Tibial nerve (tissue), 4 donors: ENCODE measurements at places on chromosomes 5 and 9. TPM values are rescaled to one million over a fixed set of nuclear protein-coding genes. Genes with fewer than 3 reads are reported as not detected.

DNA sequence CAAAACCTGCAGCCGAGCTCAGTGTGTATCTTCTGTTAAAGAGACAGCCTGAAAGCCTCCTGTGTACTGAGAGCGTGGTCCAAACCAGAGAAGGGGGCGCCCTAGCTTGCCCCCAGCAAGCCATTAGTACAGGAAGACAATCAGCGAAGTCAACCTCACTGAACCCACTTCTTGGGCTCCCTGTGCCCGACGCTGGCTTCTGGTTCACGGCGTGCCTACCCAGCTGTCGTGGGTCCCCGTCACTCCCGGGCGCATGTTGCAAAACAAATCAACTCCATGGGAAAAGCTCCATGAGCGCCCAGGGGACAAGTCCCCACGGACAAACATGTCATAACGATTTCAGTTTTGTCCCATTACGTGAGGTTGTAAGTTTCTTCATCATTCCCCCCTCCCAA is 326.9 kb downstream of the SH3GL2 start:
- H3K36me3 ChIP-seq, result no peaks in the 10 kb centered on the region
- no peak for DNase-seq
- no peak overlapping the region for H3K27ac ChIP-seq
- peaks cover 35% of the 10 kb centered on the region for H3K27me3 ChIP-seq
- peaks cover 9% of the 10 kb centered on the region for H3K4me1 ChIP-seq

DNA sequence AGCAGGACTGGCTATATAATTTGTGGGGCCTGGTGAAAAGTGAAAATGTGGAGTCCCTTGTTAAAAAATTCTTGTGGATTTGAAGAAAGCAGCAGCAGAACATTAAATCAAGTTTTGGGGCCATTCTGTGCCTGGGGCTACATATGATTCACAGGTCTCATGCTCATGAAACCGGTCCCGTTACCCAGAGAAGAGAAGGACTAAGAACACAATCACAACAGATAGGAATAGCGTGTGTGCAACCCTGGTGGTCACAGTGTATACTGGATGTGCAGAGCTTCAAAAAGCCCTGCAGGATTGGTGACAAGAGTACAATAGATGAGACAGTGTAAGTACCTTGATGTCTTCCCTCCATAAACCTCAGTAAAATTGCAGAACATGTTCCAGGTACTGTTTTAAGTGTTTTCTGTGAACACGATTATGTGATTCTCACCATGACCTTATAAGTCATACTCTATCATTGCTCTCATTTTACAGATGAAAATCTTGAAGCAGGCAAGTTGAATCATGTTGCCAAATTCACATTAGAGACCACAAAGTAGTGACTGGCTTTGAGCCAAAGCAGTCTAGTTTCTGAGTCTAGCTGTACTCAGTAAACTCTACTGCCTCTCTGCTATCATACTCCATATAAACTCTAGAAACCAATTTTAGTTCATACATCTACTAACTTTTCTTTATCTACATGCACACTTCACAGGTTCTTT is 636.5 kb downstream of the TAF11L14 start:
- no peaks in the 10 kb centered on the region for H3K4me1 ChIP-seq
- H3K27me3 ChIP-seq, result no peaks in the 10 kb centered on the region
- H3K4me3 ChIP-seq, result no peak overlapping the region
- H3K36me3 ChIP-seq, result no peaks in the 10 kb centered on the region
- H3K27ac ChIP-seq, result no peak overlapping the region

DNA sequence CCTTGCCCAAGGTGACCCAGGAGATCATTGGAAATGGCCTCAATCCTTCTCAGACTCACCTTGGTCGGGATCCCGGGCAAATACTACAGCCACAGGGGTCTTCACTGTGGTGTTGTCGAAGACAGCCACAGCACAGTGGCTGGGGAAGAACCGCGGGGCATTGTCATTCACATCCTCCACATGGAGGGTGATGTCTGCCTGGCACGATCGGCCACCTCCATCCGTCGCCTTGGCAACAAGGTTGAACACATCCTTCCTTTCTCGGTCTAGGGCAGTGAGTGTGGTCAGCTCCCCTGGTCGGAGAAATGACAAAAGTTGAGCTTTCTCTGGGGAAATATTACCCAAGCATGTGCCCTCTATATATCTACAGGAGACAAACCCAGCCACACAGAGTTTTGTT is 56.8 kb downstream of the FAT2 start:
- DNase-seq, result no peak
- H3K4me3 ChIP-seq, result no peak overlapping the region
- H3K36me3 ChIP-seq, result no peaks in the 10 kb centered on the region
- H3K27me3 ChIP-seq, result no peaks in the 10 kb centered on the region
- no peak overlapping the region for H3K27ac ChIP-seq

GRCh38 chr5:31036411-31036810 is 157.1 kb upstream of the CDH6 start:
- H3K4me1 ChIP-seq, result no peaks in the 10 kb centered on the region
- H3K36me3 ChIP-seq, result no peaks in the 10 kb centered on the region
- DNase-seq, result no peak
- no peaks in the 10 kb centered on the region for H3K27me3 ChIP-seq
- no peak overlapping the region for H3K4me3 ChIP-seq
- H3K27ac ChIP-seq, result no peak overlapping the region

GRCh38 chr5:14598225-14598624 is 16.6 kb downstream of the OTULINL start:
- H3K27ac ChIP-seq, result no peak overlapping the region
- H3K4me1 ChIP-seq, result peaks cover 6% of the 10 kb centered on the region
- H3K4me3 ChIP-seq, result no peak overlapping the region
- no peaks in the 10 kb centered on the region for H3K27me3 ChIP-seq
- H3K36me3 ChIP-seq, result peaks cover 3% of the 10 kb centered on the region

DNA sequence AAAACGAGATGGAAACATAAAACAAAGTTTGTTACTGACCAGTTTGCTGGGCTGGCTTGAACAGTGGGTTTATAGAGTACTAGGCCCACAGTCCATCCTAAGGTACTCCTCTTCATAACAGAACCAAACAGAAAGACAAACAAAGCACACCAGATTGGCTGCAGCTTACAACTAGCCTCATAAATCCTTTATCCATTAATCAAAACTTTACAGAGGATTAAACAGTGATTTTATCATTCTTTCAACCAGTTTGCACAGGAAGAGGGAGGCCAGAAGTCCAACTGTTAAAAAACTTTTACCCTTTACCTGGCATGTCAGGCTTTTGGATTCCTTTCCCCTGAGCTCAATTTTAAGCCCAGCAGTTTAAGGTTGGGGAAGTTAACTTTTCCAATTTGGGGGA is 1467.6 kb downstream of the MAT2B start:
- H3K27me3 ChIP-seq, result no peaks in the 10 kb centered on the region
- H3K4me1 ChIP-seq, result no peaks in the 10 kb centered on the region
- H3K4me3 ChIP-seq, result no peak overlapping the region
- H3K27ac ChIP-seq, result no peak overlapping the region
- DNase-seq, result no peak

DNA sequence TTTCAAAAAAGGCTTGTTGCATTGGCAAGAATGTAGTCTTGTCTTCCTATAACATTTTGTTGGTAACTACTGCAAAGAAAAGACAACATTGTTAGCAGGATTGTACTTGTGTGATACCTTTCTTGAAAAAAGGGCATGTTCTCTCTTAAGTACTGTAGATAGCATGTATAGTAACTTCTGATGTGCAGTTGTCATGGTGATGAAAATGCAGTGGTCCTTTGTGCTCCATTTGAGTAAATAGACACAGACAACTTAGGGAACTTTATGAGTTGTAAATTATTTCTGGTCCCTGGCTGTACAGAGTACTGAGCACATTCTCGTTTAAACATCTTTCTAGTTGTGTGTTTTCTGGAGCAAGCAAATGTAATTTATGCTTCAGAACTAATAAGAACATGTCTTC is 103.3 kb downstream of the CD180 start:
- no peak for DNase-seq
- no peaks in the 10 kb centered on the region for H3K27me3 ChIP-seq

DNA sequence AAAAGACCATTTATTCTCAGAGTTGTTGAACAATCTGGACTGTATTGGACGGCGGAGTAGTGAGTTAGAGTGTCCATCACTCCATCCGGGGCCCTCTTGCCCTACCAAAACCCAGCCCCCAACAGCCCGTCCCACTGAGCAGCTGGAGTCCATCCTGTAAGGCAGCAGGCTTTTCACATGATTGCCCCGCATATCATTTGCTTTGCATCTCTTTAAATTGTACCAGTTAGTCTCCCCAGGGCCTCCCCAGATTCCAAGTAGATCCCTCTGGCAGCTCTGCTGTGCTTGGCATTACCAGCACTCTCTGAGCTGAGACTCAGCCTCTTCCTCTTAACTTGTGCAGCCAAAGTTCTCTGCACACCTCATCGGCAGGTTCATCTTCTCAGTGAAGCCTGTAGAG is 48.6 kb upstream of the ADCY2 start:
- H3K4me3 ChIP-seq, result no peak overlapping the region
- H3K36me3 ChIP-seq, result no peaks in the 10 kb centered on the region
- H3K4me1 ChIP-seq, result no peaks in the 10 kb centered on the region
- no peak for DNase-seq
- H3K27me3 ChIP-seq, result no peaks in the 10 kb centered on the region

DNA sequence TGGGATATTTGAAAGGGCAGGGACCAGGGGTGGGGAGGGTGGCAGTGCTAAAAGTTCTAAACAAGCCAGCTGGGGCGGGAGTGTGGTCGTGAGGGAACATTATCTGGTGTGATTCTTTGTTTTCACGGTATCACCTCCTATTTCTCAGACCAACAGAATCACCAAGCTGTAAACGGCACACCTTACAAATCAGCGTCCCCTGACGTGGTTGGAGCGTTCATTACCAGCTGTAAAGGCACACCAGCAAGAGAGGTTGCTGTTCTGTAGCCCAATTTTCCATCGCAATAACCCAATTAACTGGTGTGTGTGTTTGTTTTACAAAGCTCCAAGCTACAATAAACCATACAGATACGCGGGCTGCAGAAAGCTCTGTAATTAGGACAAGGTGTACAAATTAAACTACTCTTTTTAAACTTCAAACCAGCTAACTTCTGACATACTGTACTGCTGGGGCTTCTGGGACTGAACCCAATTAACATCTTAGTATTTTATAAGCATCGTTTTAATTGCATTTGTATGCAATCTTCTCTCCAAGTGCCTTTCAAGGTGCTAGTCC is 303.6 kb upstream of the CLINT1 start:
- H3K4me1 ChIP-seq, result no peaks in the 10 kb centered on the region
- no peaks in the 10 kb centered on the region for H3K27me3 ChIP-seq
- no peaks in the 10 kb centered on the region for H3K36me3 ChIP-seq
- H3K4me3 ChIP-seq, result no peak overlapping the region
- no peak for DNase-seq

- peaks cover 26% of the 10 kb centered on the region for H3K4me1 ChIP-seq
- no peak for DNase-seq
- no peaks in the 10 kb centered on the region for H3K36me3 ChIP-seq
- H3K4me3 ChIP-seq, result peak overlapping the region; percentile 83
- H3K27ac ChIP-seq, result peak overlapping the region; percentile 96
Observed at GRCh38 chr5:132865668-132866341, 464 bp downstream of the GDF9 start.

DNA sequence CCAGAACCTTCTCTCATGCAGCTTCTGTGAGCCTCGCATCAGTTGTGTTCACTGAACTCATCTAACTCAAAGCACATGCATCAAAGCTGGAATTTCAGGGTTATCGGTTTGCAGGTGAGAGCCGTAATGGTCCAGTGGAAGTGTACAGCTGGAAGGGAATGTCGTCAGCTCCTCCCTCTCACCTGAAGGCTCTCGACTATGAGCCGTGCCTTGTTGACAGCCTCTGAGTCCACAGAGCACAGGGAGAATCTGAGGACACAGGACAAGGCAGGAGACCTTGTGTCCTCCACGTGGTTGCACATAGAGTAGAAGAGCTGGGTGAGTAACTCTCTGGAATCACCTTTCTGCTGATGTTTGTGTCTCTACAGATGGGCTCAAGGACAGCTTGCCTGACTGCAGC is 38.8 kb downstream of the PROP1 start:
- no peaks in the 10 kb centered on the region for H3K27me3 ChIP-seq
- DNase-seq, result no peak
- H3K36me3 ChIP-seq, result no peaks in the 10 kb centered on the region
- H3K27ac ChIP-seq, result no peak overlapping the region

DNA sequence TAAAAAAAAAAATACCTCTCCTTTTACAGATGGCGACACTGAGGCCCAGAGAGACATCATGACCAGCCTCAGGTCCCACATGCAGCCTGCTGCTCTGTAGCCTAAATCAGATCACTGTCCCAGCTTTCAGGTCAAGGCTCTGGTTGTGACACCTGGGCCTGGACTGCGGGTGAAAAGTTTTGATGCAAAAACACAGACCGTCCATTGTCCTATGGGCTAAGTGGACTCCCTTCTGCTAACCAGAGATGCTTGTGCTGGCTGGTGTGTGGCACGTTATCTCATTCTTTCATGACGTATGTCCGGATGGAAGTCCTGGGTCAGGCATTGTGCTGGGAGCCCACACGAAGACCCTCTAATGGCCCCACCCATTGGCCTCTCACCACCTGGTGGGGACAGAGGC is 7.8 kb downstream of the NEK6 start:
- H3K27me3 ChIP-seq, result no peaks in the 10 kb centered on the region
- DNase-seq, result no peak
- no peaks in the 10 kb centered on the region for H3K4me1 ChIP-seq
- H3K4me3 ChIP-seq, result no peak overlapping the region

- H3K4me1 ChIP-seq, result peaks cover 3% of the 10 kb centered on the region
- no peak for DNase-seq
- no peak overlapping the region for H3K4me3 ChIP-seq
- no peak overlapping the region for H3K27ac ChIP-seq
- no peaks in the 10 kb centered on the region for H3K27me3 ChIP-seq
Observed at GRCh38 chr5:109877670-109878045, 187.9 kb downstream of the MAN2A1 start.

DNA sequence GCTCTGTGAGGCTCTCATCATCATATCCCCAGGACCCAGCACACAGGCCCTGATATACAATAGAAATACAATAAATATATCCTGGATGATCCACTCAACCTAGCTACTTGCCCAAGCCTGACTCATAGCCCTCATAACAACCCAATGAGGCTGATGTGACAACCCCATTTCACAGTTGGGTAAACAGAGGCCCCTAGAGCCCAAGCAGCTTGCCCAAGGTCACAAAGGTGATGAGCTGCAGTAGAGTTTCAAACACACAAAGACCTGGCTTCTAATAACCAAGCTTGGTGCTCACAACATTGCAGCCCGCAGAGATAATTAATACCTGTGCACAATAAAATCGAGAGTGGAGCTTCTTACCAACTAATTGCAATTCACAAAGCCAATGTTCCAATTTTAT is 3.2 kb upstream of the AKNA start:
- no peaks in the 10 kb centered on the region for H3K27me3 ChIP-seq
- H3K4me3 ChIP-seq, result no peak overlapping the region
- H3K4me1 ChIP-seq, result no peaks in the 10 kb centered on the region
- no peaks in the 10 kb centered on the region for H3K36me3 ChIP-seq

The PHF24 gene
- total RNA-seq, result 1.2 TPM

The BDP1 gene
- 39.3 TPM for total RNA-seq

The RORB gene
- total RNA-seq, result 3.6 TPM

The LCP2 gene
- 52.8 TPM for total RNA-seq

The GALNT12 gene
- 2.4 TPM for total RNA-seq

The PFN3 gene
- total RNA-seq, result not detected

The UGCG gene
- total RNA-seq, result 22.1 TPM

The EHMT1 gene
- 116 TPM for total RNA-seq

The IFNB1 gene
- not detected for total RNA-seq

The FUBP3 gene
- total RNA-seq, result 41.4 TPM
